ENCODE measurements at places on chromosomes 6 and 20.
A peak's percentile ranks its signal among the peaks of the same experiment; 100 is the strongest.

- DNase-seq, result no peak
These were observed 328.7 kb downstream of the LAMA2 start for GRCh38 chr6:129211626-129212025.

DNA sequence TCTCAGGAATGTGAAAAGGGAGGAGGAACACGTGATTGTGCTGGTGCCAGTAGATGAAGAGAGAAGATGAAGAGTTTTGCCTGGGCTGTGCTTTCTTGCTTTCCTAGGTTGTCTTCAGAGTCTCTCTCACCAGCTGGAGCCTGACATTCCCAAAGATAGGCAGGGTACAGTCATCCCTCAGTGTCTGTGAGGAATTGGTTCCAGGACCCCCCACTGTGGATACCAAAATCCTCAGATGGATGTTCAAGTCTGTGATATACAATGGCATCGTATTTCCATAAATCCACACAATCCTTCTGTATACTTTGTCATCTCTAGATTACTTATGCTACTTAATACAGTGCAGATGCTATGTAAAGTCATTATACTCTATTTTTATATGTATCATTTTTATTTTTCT lies 113.5 kb downstream of the SAMD5 start:
- no peak for DNase-seq

DNA sequence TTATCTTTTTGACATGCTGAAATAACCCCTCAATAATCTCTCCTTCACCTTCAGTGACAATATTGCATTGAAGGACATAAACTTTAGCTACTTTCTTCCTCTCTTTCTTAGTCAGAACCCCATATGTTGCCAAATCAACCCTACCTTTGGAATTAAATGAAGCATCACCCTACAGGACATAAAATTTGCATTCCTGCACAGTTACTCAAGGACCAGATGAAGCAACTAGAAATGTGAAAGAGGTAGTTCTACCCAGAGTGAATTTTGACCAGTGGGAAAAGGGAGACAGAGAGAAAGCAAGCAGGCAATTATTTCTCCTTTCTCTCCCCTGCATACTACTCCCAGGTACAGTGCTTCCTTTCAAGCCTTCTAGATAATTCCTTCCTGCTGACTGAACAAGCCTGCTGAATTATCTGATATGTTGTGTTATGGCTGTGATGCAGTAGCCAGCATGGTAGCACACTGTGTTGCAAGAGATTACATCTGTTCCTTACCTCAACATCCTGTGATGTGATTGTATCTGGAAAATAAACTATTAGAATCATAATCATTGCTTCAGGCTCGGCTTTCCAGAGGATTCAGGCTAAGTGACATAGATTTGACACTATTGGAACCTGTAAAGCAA lies 16.6 kb downstream of the TENT5A start:
- DNase-seq, result no peak

GRCh38 chr6:112636650-112637262 lies 289.6 kb downstream of the RFPL4B start:
- no peak for DNase-seq

DNA sequence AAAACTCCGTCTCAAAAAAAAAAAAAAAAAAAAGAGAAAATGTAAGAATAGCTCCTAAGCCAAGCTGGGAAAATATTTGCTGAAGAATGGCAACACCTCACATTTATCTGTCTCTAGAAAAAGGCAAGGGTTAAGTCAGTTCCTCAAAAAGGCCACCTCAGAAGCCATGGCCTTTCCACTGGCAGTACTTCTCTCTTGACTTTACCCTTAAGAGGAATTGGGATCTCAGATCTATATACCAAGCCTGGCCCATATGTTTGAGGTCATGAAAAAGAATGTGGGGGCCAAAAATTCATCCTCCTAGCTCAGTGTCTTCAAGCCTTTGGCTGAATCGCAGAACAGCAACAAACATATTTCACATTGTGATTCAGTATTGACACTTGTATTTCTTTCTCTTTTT lies 10.9 kb upstream of the NCOA3 start:
- no peak for DNase-seq

- no peak for DNase-seq
These were observed 622.9 kb upstream of the ID4 start for GRCh38 chr6:19214231-19214630.

GRCh38 chr20:53579581-53580375 lies 13.9 kb downstream of the ZNF217 start:
- DNase-seq, result no peak

DNA sequence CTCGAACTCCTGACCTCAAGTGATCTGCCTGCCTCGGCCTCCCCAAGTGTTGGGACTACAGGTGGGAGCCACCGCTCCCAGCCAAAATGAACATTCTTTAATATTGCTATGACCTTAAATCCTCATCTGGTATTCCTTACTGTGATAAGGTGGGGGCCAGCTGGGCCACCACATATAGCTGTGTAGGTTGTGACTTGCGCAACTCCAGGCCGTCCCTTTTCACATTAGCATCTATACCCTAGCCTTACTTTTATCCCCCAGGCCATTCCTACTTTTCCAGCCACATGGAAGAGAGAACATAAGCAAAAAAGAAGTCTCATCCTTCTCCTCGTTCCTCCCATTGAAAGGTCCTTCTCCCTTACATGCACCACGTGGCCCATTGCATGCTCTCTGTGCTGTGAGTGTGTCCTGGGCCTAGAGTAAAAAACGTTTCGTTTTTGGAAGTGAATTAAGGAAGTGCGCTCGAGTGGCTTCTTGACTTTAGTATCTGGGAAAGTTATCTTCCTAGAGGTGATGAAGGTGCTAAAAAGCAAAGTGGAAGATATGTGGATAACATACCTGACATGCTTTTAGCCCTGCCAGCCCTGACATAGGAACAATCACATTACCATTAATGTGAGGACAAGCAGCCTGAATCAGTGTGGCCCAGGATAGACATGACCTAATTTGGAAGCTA lies 56.8 kb upstream of the KIF13A start:
- DNase-seq, result no peak

GRCh38 chr6:118889163-118889562 lies 4.8 kb upstream of the ASF1A start:
- DNase-seq, result peak; percentile 24

GRCh38 chr6:159092631-159093030 lies 47.8 kb upstream of the TAGAP start:
- DNase-seq, result no peak

GRCh38 chr6:160766989-160767646 lies 65.1 kb downstream of the PLG start:
- DNase-seq, result peak; percentile 60

GRCh38 chr6:47061309-47062300 lies 19.5 kb upstream of the ADGRF1 start:
- DNase-seq, result no peak

DNA sequence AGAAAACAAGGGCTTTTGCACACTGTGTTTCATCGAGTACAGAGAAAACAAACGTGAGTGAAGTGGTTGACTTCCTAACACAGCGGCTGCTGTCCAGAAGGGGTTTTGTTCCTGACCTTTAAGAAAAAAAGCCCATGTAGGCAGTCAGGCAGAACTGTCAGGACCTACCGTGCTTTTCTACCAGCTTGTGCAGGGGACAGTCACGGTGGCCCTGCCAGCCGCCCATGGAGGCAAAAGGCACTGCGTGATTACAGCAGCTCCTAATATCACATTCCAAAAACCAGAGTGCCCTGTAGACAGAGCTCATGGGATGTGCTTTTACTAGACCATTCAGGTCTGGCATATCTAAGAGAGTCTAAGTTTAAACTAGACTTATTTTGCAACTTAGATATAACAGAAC lies 12.2 kb downstream of the TNFAIP3 start:
- DNase-seq, result no peak

- no peak for DNase-seq
These were observed 48.6 kb downstream of the TPD52L1 start for GRCh38 chr6:125201961-125202729.

DNA sequence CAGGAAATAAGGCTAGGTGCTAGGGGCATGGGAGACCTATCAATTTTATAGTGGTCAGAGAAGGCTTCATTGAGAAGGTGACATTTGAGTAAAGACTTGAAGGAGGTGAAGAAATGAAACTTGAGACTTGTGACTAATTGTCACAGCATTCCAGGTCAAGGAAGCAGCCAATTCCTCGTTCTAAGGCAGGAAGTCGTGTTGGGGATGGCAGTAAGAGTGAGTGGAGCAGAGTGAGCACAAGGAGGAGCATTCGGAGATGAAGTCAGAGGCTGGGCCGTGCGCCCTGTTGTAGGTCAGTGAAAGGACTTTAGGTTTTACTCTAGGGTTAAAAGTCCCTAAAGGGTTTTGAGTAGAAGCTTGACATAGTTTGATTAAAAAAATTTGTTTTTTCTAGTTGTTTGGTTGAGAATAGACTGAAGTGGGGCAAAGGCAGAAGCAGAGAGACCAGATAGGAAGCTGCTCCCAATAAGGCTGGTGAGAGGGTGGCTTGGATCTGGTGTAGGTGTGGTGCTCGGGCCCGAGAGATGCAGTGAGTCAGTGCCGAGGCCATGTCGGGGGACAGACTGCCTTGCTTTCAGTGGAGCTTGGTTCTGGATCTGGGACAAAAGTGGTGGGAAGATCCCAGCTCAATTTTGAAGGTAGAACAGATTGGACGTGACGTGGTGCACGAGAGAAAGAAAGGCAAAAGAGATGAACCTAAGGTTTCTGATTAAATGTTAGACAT lies 2.6 kb upstream of the RSPH3 start:
- DNase-seq, result no peak

DNA sequence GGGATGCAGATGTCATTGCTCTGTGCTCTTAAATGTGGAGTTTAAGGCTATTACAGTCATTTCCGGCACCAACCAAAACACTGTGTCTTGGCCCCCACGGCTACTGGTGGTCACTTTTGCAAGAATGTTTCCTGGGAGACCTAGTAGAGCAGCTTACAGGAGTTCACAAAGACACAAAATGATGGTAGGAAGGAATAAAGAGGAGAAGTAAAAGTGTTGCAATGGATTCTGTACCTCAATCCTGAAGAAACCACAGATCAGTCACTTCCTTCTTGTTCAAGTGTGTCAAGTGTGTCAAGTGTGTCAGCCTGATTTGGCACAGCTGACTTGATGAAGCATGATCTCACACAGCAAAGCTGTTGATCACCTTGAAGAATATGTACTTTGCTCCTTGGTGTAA lies 344.0 kb downstream of the PLCB1 start:
- DNase-seq, result no peak

DNA sequence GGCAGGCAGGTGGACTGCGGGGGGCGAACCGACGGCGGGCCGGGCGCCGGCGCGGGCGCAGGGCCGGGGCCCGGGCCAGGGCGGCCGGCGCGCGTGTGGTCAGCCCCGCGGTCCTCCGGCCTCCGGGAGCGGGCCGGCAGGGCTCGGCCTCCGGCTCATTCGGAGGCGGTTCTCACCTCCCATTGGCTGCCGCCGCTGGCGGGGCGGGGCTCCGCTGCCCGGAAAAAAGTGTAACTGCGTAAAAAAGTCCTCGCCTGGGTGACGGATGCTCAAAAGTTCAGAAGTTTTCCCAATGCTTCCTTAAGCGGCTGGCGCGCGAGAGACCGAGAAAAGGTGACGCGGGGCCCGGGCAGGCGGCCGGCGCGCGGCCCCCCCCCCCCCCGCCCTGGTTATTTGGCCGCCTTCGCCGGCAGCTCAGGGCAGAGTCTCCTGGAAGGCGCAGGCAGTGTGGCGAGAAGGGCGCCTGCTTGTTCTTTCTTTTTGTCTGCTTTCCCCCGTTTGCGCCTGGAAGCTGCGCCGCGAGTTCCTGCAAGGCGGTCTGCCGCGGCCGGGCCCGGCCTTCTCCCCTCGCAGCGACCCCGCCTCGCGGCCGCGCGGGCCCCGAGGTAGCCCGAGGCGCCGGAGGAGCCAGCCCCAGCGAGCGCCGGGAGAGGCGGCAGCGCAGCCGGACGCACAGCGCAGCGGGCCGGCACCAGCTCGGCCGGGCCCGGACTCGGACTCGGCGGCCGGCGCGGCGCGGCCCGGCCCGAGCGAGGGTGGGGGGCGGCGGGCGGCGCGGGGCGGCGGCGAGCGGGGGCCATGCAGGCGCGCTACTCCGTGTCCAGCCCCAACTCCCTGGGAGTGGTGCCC lies at the start of gene FOXC1:
Gene FOXC1 (plus strand): TSS at position 268 of the 849 bp plus-strand sequence. CDS start 531 bp downstream, at position 799.
- DNase-seq, result no peak

- DNase-seq, result no peak
These were observed 57.2 kb downstream of the LRFN2 start for GRCh38 chr6:40529919-40530318.

DNA sequence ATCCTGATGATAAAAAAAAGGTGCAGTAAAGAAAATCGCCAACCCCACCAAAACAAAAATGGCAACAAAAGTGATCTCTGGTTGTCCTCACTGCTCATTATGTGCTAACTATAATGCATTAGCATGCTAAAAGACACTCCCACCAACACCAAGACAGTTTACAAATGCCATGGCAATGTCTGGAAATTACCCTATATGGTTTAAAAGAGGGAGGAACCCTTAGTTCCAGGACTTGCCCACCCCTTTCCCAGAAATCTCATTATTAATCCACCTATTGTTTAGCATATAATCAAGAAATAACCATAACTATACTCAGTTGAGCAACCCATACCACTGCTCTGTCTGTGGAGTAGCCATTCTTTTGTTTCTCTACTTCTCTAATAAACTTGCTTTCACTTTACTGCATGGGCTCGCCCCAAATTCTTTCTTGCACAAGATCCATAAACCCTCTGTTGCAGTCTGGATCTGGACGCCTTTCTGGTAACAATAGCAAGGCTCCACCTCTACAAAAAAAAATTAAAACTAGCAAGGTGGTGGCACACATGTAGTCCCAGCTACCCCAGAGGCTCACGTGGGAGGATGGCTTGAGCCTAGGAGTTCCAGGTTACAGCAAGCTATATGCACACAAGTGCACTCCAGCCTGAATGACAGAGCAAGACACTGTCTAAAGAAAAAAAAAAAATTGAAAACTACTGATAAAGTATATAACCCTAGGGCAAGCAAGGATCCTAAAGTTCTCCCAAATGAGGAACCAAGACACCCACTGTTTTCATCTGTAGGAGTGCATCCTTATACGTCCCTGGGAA lies 278.8 kb upstream of the JARID2 start:
- no peak for DNase-seq

DNA sequence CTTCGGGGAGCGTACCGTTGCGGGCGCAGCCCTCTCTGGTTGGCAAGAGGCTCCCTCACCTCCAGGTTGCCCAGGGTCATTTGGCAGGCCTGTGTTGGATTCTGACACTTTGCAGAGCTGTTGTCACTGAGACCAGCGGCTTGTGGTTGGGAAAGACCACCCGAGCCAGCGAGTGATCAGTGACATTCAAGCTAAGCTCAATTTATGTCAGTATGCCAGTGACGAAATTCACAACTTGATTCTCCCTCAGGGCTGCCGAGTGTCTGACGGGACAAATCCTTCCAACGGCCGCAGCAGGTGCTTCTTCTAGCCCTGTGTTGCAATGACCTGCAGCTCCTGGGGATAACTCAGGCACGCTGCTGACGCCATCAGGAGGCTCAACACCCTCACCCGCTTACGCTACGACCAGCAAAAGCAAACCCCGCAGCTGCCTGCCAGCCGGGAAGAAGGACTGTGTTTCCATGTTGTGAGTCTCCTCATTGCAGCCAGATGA lies 16.9 kb upstream of the SLC22A2 start:
- DNase-seq, result no peak

- no peak for DNase-seq
These were observed 32.3 kb upstream of the CITED2 start for GRCh38 chr6:139406577-139407343.

DNA sequence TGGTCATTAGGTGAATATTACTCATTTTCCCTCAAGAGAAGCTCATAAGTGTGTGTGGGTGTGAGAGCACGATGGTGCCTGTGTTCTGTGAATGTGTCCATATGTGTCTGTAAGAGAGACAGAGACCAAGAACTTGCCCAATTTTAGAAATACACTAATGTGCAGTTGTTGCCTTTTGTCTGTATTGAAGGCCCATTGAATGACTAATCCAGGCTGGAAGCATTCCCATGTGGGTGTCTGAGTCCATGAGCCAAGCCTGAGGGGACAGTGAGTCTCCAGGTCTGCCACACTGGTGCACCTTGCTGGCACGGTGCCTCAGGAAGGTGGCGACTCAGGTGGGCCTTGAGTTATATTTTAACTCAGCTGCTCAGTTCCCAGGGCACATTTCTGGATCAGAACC lies 25.5 kb upstream of the ASXL1 start:
- DNase-seq, result no peak
